ENCODE measurements at places on chromosomes 6 and 20.

GRCh38 chr20:47725248-47725973 is 59.9 kb downstream of the SULF2 start:
- DNase-seq: peak; percentile 65

GRCh38 chr6:24032896-24033688 is 92.9 kb upstream of the NRSN1 start:
- no peak for DNase-seq

DNA sequence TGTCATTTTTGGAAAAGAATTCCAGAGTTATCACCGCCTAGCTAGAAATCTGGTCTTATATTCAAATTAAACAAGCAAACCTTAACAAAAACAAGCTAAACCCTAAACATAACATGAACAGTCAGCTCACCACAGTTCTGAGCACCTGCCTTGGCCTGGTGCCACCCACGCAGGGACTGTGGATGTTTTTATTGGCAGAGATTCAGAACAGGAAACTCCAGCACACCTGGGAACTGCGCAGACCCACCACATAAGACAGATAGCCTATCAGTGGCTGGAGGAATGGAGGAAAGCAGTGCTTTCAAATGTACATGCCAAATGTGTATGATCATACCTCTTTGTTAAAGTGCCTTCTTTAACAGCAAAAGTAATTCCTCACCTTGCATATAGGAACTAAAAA is 8.9 kb downstream of the SLC16A10 start:
- no peak for DNase-seq

DNA sequence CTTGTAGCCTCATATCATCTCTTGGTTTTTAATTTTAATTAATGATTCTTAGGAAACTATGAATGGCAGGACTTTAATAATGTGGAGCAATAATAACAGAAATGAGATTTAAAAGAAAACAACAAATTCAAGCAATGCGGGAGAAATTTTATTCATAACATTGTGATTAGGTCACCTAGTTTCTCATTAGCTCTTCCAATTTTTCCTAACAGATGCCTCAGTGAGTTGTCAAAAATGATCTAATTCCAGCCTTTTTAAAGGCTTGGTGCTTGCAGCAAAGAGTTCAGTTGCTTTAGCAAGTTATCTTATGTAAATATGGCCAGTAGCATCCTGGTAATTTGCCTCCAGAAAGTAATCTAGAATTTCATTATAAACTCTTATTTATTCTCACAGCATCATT is 20.4 kb downstream of the PDE7B start:
- no peak for DNase-seq
